ENCODE measurements at places on chromosomes 6 and 20.

GRCh38 chr6:27494987-27495385 lies 22.1 kb upstream of the ZNF184 start:
- DNase-seq, result no peak

GRCh38 chr6:119669221-119669620 lies 319.7 kb upstream of the MAN1A1 start:
- no peak for DNase-seq

- no peak for DNase-seq
Observed at GRCh38 chr6:4398791-4399190, 263.4 kb upstream of the ECI2 start.

- DNase-seq, result no peak
Observed at GRCh38 chr6:46706464-46706863, 18.8 kb downstream of the TDRD6 start.

DNA sequence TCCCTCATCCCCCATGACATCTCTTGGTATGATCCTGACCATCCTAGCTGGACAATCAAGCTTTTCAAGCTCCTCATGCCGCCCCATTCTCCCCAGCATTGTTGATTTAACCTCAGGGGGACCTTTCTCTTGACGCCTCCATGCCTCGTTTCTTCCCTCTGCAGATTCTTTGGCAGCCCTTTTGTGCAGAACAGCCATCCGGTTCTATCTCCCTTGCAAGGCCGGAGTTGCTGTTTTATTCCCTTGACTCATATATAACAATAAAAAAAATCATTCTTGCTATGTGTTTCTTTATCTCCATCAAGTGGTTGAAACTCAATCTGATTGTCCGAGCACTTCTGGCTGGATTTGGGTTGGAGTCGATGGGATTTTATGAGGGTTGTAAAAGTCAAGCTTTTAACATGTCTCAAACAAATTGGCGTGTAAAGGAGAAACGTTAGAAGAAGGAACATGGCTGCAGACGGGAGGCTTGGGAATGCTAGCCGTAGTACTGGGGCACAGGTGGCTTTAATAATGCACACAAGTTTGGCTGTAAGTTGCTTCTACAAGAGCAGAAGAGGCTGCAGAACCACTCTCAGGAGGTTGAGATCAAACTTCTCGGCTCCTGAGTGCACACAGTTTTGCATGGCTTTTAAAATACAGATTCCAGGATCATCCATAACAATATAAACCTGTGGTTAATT lies 3.9 kb upstream of the SULF2 start:
- no peak for DNase-seq

DNA sequence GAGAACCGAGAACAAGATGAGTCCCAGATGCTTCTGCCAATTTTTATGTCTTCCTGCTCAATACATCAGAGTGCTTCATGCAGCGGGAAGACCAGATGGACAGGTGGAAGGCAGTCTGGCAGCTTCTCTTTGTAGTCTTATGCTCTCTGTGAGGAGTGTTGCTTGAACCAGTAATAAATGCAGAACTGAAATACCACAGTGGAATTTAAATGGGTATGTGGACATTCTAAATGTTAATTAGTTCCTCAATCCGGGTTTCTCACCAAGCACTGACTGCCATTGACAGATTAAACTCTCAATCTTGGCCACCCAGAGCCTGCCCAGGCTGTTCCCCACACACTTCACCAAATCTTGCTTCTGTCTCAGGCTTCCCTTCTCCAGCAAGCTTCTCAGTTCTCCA lies 695.5 kb upstream of the CHD6 start:
- DNase-seq, result no peak

DNA sequence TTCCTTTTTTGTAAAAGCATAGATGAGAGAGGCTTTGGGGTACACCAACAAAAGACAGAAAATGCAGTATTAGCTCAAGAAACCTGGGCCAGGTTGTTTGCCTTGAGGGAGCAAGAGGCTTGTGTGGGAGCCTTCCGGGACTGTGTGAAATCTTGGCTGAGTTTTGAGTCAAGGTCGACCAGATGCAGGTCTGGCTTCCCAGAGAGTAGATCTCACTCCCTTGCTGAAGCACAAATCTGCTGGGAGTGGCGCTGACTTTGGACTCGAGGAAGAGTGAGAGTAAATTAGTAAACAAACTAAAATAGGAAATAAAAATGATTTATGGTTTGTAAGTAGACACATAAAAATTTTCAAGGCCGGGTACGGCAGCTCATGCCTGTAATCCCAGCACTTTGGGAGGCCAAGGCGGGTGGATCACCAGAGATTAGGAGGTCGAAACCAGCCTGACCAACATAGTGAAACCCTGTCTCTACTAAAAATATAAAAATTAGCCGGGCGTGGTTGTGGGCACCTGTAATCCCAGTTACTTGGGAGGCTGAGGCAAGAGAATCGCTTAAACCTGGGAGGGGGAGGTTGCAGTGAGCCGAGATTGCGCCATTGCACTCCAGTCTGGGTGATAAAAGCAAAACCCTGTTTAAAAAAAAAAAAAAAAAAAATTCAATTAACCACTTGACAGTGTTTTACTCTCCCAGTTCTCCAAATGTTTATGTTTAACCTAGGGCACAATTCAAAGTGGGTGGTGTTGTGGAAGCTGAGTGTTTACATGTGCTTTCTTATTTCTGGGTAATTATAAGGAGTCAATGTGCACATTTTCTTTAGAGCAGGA lies 27.7 kb upstream of the EDN1 start:
- no peak for DNase-seq

DNA sequence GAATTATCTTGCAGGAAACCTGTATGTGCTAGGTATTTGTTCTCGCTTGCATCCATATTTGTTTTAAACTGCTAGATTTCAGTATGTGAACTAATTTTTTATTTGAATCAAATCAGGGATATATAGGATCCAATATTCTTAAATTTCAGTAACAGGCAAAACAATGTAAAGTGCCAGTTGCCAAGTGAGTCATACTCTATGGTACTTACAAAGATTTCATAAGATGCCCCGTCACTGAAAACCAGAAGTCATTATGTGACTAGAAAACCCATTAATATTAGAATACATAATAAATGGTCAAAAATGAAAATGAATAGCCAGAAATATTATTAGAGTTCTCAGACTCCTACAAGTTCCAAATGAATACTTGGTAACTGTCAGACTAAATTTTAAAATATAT lies 481.2 kb downstream of the TFAP2A start:
- DNase-seq, result no peak

DNA sequence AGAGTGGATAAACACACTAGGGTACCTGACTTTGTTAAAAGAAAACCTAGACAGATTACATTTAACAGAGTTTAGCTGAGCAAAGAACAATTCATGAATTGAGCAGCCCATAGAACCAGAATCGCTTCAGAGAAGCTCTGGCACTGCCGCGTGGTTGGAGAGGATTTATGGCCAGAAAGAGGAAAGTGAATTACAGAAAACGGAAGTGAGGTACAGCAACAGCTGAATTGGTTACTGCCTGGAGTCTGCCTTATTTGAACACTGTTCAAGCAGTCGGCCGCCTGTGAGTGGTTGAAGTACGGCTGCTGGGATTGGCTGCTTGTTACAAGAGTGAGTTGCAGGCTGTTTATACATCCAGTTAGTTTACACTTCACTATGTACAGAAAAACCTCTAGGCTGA lies 253.8 kb upstream of the CDYL start:
- DNase-seq, result no peak

All from esophagus squamous epithelium (tissue), 5 donors.